NCI-H1436 (cell line): ENCODE measurements at places on chromosomes 6 and 20.
A peak's percentile ranks its signal among the peaks of the same experiment; 100 is the strongest.

DNA sequence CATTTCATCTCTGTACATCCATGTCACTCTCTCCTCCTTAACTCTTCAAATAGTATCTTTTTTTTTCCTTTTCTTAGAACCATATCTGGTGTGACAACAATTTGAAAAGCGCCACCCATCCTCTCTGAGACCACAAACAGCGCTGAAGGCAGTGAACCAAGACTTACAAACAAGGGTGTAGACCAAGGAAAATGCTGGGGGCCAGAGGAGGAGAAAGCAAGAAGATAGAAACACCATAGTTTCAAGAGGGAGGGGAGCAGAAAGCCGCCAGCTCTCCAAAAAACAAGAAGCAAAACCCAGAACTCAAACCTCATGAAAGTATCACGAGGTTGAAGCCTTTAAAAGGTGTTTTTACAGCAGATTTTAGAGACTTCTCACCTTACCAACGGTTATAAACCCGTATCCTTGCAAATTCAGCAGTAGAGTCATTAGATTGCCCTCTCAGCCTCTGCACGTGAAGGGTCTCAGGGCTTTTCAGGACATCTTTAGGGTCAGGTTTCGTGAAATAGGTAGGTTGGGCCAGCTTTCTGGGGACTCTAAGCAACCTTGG, 13.3 kb upstream of the RIPOR2 start:
- no peak for DNase-seq

- no peak for DNase-seq
Observed at GRCh38 chr6:167744681-167745669, 81.7 kb upstream of the AFDN start.

DNA sequence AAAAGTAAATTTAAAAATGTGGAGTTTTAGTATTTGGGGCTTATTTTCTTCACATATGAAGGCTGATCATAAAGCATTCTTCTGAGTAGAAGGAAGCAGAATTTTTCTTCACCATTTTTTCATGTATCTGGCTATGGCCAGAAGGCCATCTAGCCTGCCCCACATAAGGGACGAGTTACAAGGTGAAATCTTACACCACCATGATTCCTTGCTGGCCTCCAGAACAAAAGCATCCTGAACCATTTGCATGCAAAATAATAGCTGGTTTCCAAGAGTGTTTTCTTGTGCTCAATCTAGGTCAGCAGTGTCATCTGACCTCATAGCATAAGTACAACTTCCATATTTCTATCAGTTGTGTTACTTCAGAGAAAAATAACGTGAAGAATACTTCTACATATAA, 93.1 kb downstream of the BMP5 start:
- no peak for DNase-seq

GRCh38 chr20:46626758-46627157, 24.5 kb downstream of the SLC13A3 start:
- no peak for DNase-seq

DNA sequence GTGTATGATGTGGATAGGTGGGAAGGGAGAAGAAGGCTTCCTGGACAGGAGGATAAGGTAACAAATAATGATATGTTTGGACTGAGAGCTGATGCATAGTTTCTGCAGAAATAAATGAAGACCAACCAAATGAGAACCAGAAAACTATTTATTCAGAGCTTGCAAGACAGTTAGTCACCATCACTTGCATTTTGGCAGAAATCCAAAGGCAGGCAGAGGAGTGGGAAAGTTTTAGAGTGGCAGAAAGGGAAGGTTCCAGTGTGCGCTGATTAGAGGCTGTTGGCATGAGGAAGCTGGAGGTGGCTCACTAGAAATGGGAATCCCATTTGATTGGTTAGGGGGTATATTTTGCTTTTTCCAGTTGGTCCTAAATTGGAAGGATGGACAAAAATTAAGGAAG, 13.0 kb upstream of the F13A1 start:
- DNase-seq: no peak

DNA sequence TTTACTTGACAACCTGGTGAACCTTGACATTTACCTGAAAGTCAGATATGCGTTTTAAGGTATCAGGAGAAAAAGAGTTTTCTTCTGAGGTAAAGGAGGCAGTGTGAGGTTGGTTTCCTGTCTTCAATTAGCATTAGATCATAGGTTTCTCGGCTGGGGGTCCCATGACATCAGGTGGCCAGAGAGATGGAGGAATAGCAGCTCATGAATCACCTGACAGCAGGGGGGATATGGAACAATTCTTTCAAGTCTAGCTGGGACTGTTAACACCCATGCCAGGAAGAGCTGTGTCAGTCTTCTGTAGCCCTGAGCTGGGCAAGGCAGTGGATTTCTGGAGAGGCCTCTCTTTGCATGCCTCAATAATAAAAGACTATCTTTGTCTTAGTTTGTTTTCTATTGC, 108.0 kb upstream of the TMEM170B start:
- no peak for DNase-seq

DNA sequence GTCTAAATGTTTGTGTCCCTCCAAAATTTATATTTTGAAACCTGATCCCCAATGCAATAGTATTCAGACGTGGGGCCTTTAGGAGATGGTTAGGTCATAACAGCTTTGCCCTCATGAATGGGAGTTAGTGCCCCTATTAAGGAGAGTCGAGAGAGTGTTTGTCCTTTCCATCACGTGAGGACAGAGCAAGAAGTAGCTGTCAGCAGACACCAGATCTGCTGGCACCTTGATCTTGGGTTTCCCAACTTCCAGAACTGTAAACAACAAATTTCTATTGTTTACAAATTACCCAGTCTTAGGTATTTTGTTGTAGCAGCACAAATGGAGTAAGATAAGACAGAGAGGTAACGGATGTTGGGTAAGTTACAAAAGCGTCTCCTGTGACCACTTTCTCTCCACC, 46.6 kb downstream of the FAM50B start:
- no peak for DNase-seq

- DNase-seq: no peak
Observed at GRCh38 chr6:5446362-5447075, 185.2 kb downstream of the FARS2 start.

GRCh38 chr6:170284866-170285469, 5.9 kb downstream of the DLL1 start:
- DNase-seq: no peak

DNA sequence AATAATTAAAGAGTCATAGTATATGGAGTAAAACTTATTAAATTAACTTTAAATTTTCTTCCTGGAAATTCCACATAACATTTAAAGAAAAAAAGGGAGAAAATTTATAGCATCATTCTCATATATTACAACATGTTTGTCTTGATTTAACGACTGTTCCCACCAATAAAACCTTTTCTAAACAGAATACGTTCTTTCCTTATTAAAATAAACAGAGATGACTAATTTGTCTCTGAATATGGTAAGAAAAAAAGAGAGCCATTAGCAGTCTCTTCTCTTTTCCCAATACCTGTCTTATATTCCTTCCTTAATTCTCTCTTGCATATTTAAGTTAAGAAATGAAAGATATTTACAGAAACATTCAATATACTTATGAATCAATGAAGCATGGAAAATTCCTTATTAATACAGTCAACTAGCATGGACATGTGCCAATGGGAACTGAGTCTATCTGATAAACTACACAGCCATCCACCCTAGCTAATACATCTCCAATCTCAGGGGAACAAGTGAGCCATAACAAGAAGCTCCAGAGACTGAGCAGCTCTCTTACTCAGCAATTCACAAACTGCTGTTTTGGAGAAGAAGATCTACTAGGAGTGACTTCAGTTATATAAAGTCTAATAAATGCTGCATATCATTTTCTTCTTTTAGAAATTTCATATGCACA, 347.1 kb upstream of the MANEA start:
- DNase-seq: peak; percentile 7

GRCh38 chr6:128657181-128657580, 136.8 kb upstream of the PTPRK start:
- DNase-seq: no peak

- no peak for DNase-seq
Observed at GRCh38 chr20:43900496-43900895, 14.2 kb upstream of the TOX2 start.

DNA sequence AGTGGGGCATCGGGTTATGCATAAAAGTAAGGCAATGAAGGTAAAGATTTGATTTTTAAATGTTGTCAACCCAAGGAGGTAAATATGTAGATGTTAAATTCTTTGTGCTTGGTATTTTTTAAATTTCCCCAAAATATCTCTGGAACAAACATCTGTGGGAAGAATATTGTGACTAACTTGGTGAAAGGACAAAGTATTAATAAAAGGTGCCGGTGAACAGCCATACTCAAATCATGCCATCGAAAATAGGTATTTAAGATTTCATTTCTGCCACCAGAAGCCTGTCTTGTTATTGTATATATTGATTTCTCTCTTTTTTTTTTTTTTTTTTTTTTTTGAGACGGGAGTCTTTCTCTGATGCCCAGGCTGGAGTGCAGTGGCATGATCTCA, 12.6 kb upstream of the ZBTB2 start:
- no peak for DNase-seq

DNA sequence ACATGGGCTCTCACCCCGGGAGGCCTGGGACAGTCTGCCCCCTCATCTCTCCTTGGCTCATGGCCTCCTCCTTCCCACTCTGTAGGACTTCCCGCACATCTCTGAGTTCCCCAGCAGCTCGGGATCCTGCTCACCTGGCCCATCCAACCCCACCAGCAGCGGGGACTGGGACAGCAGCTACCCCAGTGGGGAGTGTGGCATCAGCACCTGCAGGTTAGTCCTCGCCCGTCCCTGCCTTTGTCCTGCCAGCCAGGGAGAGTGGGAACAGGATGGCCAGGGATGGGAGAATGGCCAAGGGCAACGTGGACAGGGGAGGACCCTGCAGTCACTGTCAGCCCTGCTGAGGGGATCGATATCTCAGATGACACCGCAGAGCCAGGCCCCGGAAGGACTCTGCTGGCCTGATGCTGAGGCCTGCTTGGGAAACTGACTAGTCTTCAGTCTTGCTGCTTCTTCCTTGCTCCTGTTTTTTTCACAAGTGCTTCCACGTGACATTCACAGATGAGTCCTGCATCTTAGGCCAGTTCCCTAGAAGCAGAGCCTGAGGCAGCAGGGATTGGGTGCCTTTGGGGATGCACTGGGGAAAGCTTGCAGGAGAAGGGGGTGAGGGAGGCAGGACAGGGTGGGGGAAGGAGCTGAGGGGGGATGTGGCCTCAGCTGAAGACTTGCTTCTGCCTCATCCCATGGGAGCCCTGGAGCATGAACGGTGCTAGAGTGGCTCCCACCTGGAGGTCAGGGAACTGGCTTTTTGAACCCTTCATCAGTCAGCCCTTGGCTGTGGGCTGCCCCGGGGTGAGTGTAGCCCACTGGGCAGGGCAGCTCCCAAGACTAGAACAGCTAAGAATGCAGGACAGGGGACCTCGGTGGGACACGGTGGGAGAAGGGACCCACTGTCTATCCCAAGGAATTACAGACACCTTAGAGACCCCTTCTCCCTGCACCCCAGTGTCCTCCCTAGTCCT, 120.1 kb downstream of the JPH2 start:
- DNase-seq: no peak

- no peak for DNase-seq
Observed at GRCh38 chr20:24560571-24561491, 91.4 kb downstream of the SYNDIG1 start.

- DNase-seq: no peak
Observed at GRCh38 chr20:41733151-41733550, 115.0 kb upstream of the CHD6 start.

DNA sequence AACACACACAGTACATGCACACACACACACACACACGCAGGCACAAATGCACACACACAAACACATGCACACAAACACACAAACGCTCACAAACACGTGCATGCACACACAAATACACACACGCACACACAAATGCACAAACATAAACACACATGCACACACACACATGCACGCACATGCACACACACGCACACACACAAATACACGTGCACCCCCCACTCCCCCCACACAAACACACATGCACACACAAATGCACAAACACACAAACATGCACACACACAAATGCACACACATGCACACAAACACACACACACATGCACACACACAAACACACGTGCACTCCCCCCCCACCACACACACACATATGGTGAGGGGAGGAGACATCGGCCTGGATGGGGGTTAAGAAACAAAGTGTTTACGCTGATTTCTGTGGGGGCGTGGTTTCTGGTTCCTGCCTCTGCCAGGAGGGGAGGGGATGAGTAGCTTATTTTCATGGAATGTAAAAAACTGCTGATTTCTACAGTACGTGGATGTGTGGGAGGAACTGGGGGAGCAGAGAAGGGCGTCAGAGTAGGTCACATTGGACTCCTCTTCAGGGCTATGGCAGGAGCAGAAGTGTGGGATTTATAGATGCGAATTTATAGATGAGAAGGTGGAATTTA, 607.2 kb downstream of the QKI start:
- no peak for DNase-seq

- peak; percentile 26 for DNase-seq
Observed at GRCh38 chr6:89079511-89080234, 878 bp upstream of the PNRC1 start.

DNA sequence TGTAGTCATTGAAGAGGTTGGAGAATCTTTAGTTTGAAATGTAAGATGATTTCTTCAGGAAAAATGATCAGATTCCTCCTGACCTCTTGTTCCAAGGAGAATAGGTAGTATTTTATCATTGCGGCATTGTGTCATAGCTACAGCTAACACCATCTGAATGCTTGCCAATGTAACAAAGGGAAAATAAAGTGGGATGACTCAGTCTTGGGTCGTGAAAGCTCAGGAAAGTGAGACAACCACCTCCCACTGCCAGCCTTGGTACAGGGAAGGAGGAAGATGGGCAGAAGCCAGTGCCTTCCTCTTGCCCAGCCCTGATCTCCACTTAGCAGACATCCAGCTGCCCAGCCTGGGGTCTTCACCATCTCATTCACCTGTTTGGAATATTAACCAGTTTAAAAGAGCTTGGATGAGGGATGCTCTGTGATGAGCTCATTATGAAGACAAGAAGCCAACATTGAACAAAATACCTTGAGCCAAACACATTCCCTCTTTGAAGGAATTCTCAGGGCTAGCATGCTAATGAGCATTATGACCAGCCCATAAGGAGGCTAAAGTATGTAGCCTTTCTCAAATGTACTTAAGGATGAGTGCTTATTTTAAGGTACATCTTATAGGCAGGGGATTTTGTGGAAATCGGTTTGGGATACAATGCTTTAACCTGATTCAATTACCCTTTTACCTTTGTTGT, 40.0 kb upstream of the APCDD1L start:
- no peak for DNase-seq

- no peak for DNase-seq
Observed at GRCh38 chr6:130229645-130230044, 6.9 kb upstream of the SAMD3 start.

- no peak for DNase-seq
Observed at GRCh38 chr6:45423111-45423823, 45.5 kb upstream of the SUPT3H start.

GRCh38 chr6:79941489-79942151, 5.7 kb downstream of the ELOVL4 start:
- no peak for DNase-seq

GRCh38 chr20:62285722-62286121, 17.1 kb upstream of the ADRM1 start:
- DNase-seq: no peak

GRCh38 chr20:62828511-62829230, 11.8 kb downstream of the COL9A3 start:
- DNase-seq: no peak

DNA sequence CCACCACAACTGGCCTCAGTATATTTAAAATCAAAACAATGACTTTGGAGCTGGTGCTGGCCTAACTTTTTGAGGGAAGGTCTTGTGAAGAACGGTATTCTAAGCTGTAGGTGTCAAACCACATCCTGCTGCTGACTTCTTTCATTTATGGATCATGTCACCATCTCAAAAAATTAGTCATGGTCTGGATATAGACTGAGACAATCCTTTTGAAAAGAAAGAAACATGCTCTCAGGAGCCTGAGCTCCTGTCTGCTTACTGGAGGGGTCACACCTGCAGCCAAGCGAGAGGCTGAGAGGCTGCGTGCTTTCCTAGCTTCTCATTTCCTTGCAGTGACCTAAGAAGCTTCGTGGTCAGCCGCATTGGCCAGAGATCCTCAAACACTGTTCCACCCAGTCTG, 55.2 kb downstream of the TIAM2 start:
- no peak for DNase-seq
